ENCODE measurements at places on chromosomes 16 and 17.

DNA sequence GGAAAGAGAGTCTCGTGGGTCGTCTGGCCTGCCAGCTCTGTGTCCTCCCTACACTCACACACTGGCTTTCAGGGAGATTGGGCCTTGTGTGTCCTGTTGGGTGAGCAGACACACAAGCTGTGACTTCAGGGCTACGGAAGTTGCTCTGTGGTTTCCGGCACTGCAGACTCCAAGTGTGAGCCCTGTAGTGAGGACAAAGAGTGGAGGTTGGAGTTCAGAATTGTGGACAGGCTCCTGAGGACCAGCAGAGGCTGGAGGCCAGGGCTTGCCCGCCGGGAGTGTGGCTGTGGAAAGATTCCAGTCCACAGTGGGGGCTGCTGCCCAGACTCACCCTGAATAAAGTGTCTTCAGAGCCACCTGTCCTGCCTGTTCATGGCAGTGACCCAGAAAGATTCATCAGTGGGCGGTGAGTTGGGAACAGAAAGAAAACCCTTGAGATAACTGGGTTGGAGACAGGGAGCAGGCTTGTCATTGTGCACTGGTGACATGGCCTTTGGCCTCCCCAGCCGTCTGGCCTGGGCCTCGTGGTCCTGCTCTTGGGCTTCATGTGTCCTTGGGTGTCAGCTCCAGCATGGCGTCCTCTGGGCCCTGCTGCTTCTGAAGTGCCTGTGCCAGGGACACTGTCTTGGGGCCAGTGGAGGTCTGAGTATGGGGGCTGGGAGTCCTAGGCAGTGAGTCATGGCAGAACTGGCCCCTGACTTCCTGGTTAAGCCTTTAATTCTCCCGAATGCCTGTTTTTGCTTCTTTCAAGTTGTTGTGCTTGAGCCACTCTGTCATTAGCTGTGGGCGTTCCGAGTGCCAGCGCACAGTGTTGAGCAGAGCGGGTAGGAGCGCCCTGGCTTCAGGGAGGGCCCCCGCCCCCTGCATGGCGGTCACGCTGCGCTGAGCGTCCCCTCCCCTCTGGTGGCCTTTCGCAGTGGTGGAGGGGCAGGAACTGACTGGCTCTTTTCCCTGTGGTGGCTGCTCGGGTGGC lies 19.9 kb upstream of the ZNF750 start:
- DNase-seq: peak; percentile 13

GRCh38 chr16:88534638-88535190 lies 35.5 kb upstream of the ZC3H18 start:
- DNase-seq: no peak

GRCh38 chr16:83549316-83550182 lies 258.2 kb upstream of the HSBP1 start:
- no peak for DNase-seq

DNA sequence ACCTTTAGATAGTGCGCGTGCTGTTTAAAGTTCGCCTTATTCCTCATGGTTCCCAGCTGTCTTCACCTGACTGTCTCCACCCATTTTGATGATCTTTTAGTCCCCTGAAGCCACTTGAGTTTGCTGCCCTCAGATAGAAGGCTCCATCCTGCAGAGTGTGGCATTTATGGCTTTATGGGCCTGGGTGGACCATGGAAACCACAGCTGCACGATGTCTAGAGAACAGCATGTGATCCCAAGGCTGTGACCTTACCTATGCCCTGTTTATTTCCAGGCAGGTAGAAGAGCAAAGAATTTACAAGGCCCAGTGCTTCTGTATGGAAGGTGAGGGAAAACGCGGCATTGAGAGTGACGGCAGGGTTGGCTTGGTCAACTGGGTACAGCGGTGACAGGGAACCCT lies 356.9 kb downstream of the SLC39A11 start:
- DNase-seq: no peak

DNA sequence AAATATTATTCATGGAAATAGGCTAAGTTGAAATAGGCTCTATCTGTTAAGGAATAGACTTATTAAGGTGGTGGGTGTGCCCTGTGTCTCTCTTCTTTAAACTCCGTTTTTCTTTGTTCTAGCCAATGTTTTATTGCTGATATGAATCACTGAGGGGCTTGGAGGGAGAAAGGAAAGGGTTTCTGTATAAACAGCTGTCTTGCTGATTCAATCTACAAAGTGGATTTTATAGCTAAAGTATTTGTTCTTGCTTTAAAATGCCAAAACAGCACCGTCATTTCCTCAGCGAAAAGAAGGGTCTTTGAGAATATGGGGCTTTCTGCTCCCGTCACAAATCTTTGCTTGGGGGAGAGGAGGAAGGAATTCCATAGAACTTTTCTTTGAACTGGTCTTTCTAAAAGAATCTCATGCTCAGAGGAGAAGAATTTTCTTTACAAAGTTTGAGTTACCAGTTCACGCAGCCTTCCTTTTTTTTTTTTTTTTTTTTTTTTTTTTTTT lies 39.3 kb downstream of the MSI2 start:
- peak; percentile 38 for DNase-seq

DNA sequence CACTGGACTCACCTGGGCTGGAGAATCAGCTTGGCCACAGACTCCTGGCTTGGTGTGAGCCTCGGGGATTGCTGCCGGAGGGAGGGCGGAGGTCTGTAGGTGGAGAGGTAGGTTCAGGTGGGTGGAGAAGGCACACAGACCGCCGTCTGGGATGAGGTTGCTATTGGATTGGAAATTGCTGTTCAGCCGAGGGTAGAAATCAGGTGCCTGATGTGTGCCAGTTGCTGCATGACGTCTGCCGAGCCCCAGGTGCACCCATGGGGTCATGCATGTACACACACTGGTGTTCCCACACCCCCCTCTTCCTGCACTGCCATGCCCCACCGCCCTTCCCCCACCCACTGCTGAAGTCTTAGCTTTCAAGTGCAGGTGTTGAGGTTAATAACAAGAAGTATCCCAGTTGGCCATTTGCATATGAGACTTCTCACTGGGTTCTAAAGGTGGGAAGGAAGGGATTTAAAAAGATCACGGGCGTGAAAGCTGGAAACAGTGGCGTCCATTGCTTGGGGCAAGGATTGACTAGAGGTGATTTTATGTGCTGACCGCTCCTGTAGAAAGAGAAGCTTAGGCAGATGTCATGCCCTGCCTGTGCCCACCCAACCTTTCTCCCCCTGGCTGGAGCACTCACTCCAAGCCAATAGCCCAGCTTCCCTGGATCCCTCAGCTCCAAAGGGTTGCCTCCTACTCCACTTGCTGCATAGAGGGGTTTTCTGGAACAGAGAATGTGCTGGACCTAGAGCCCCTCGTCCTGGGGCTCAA lies 193.6 kb downstream of the CCDC182 start:
- no peak for DNase-seq

GRCh38 chr17:64020056-64020766 lies at the start of gene ICAM2:
ICAM2 (minus strand) TSS chr17:64020633; CDS start chr17:64006691, 13,942 bp downstream.
- DNase-seq: no peak

- no peak for DNase-seq
Measured at GRCh38 chr16:4909825-4910224, 27.1 kb downstream of the PPL start.

GRCh38 chr16:10981697-10982216 lies 37.4 kb downstream of the CLEC16A start:
- DNase-seq: no peak

DNA sequence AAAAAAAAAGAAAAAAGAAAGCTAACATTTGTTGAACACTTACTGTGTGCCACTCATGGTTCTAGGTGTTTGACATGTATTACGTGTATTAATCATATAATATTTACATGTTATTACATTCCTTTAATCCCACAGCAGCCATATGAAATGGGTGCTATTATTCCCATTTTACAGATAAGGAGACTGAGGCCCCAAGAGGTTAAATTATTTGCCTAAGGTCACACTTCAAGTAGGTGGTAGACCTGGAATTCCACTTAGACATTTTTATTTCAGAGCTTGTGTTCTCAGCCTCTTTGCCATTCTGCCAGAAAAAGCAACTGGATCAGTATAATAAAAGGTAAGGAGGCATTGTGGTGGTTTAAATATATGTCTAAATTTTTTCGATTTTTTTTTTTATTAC lies 55.1 kb upstream of the HS3ST4 start:
- DNase-seq: no peak

- no peak for DNase-seq
Measured at GRCh38 chr17:80545499-80545826, 825 bp downstream of the RPTOR start.

- DNase-seq: no peak
Measured at GRCh38 chr17:72492494-72492893, 371.7 kb downstream of the SOX9 start.

DNA sequence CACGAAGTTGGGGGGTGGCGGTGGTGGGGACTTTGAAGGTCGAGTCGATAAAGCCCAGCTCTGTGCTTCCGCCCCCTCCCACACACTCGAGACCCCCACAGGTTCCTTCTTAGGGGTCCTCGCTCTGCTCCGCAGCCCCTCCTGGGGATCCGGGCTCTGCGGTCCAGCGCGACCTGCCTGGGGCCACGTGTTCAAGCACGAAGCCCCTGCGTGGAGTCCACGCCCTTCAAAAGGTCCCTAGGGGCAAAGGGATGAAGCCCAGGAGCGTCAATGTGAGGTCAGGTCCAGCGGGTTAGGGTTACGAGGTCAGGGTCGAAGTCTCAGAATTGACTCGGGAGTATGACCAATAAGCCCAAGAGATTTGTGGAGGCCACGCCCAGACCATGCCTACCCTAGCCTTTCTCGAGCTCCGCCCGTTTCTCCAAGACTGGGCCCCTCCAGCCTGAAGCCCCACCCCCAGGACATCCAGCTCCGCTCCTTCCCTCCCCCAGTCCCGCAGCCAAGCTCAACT lies 786 bp upstream of the CACNA1G start:
- DNase-seq: no peak

DNA sequence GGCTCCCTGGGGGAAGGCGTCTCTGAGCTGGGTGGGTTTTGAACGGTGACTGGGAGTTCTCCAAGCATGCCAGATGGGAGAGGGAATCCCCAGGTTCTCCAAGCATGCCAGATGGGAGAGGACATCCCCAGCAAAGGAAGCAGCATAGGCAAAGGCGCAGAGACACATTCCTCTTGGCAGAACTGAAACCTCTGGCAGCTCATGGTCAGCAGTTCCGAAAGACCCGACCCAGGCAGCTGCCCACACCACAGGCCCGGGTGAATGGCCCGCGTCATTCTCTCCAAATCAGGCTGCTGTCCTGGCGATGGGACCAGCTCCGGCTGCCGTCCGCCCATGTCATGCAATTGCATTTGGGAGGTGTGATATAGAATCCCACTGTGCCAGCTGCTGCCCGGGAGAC lies 8.0 kb downstream of the ZNF469 start:
- no peak for DNase-seq

DNA sequence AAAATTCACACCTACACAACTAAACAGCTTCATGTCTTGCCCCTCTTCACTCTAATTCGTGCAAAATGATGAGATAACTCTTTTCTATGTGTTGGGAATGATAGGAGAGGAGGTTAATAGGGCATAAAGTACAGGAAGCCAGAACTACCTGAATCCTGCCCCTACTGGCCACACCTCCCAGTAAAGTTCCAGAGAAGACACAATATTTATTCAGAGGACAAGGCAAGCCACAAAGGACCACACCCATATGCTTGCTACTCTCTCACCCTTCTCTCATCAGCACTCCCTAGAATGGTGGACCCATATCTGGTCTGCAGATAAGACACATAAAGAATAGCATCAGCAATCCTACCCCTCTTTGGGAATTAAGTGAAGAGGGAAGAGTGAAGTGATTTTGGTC lies 74.6 kb downstream of the ZNF18 start:
- no peak for DNase-seq

- DNase-seq: no peak
Measured at GRCh38 chr17:74055508-74056160, 147.8 kb upstream of the RPL38 start.

DNA sequence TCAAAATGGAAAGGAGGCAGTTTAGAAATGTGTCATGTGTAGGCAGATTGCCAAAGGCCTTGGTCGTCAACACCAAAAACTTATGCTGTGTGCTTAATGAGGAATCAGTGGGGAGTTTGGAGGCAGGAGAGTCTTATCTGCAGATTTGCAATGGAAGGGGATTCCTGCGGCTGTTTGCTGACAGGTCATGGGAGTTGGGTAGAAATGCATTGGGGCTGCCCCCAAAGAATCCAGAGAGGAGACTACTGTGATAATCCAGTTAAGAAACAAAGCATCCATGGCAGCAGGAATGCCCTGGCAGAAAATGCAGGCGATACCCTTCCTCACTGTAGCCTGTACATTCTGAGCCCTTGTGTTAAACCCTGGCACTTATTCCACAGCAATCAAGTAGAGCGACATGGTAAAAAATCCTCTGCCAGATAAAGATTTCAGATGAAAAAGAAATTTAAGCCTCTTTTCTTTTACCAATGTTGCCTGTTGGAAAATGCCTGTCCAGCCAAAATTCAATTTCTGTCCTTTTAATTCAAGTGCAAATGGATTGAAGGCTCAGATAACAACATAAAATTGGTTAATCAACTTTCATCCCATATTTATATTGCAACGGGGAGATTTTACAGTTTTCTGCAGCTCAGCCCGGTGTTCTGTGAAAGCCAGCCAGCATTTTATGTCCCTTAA lies 491.0 kb upstream of the CDH5 start:
- DNase-seq: no peak

DNA sequence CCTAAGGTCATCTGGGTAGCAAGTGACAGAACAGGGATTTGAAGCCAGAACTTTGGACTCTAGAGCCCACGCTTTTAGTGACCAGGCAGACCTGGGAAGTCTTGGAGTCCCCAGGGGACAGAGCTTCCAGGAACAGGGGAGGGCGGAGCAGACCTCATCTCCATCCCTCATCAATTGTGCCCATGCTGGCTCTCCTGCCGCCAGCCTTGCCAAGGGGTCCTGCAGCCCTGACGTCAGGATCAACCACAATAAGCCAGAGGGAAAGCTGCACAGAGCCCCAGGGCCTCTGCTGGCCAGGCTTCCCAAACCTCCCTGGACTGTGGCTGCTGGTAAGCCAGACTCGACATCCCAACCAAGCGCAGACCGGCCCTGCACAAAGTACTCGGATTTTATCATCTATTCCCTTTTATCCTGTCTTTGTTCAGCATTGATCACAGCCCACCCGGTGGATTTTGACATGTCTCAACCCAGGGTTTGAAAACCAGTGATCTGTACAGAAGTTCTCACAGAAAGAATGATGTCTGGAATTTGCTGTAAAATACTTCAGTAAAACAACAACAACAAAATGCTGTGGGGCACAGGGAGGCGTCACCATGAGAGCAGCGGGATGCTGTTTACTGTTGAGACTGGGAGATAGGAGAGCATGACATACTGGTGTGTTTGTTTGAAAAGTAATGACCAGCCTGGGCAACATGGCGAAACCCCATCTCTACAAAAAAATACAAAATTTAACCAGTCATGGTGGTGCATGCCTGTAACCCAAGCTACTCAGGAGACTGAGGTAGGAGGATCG lies 11.8 kb downstream of the C16orf74 start:
- no peak for DNase-seq

GRCh38 chr17:32558997-32559650 lies 72.3 kb downstream of the CDK5R1 start:
- DNase-seq: no peak

DNA sequence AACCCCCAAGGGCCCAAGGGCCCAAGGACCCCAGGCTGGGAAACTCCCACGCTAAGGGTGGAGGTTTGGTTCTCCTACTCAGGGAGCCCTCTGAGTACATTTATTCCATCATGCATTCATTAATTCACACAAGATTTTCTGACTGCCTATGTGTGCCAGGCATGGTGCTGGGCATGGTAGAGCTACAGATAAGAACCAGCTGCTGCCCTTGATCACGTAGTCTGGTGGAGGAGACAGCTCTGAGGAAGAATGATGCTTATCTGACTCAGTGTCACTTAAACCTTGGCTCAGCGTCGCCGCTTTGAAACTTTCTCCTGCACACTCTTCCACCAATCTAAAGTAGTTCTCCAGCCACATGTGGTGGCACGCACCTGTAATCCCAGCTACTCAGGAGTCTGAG lies 3.6 kb upstream of the ARL4D start:
- no peak for DNase-seq

- no peak for DNase-seq
Measured at GRCh38 chr17:50693036-50693682, 14.6 kb downstream of the ANKRD40 start.
